ENCODE measurements at places on chromosomes 13 and 19. TPM values are rescaled to one million over a fixed set of nuclear protein-coding genes. Genes with fewer than 3 reads are reported as not detected.

ATP8B3 gene
- total RNA-seq: 1.4 TPM

KLK3 gene
- total RNA-seq: not detected

GZMM gene
- 0.54 TPM for total RNA-seq

IZUMO1 gene
- total RNA-seq: not detected

ACP7 gene
- total RNA-seq: not detected

DNA sequence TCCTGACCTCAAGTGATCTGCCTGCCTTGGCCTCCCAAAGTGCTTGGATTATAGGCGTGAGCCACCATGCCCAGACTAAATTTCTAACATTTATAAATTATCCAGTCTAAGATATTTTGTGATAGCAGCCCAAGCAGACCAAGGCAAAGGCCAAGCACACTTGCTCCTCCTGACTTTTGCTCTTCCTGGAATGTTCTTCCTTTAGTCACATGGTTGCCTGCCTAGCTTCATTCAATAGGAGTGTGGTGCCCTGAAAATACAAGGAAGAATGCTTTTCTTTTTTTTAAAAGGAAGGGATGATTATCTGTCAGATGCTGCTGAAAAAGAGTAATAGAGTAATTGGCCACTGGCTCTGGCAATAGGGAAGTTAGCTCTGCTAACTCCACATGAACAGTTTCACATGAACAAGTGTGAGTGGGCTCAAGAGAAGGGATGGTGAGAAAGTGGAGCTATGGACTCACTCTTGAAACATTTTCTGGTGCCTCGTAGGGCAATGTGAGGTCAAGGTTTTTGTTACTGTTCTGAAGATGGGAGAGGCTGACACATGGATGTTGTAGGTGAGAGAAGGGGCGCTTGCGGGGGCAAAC, 47.1 kb downstream of the USPL1 start:
- no peaks in the 10 kb centered on the region for H3K36me3 ChIP-seq
- DNase-seq: no peak
- H3K27me3 ChIP-seq: no peaks in the 10 kb centered on the region
- no peak overlapping the region for H3K27ac ChIP-seq

DNA sequence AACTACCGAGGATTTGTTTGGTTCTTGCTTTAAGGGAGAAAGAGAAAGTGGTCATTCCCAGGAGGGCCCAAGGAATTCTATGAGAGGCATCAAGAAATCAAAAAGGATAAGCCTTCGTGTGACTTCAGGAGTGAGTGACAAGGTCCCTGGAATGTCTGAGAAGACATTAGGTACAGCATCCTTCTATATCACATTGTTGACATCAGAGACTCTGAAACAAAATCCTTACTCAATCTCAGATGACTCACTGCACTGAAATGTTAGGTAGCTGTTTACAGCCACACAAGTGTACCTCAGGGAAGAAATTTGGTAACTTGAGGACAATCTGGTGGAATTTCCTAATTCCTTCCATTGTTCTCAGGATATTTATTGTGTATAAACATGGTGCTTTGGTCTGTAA, 7.9 kb upstream of the LGALS14 start:
- no peaks in the 10 kb centered on the region for H3K36me3 ChIP-seq
- DNase-seq: no peak
- H3K27me3 ChIP-seq: no peaks in the 10 kb centered on the region
- H3K4me1 ChIP-seq: no peaks in the 10 kb centered on the region
- H3K4me3 ChIP-seq: no peak overlapping the region

DNA sequence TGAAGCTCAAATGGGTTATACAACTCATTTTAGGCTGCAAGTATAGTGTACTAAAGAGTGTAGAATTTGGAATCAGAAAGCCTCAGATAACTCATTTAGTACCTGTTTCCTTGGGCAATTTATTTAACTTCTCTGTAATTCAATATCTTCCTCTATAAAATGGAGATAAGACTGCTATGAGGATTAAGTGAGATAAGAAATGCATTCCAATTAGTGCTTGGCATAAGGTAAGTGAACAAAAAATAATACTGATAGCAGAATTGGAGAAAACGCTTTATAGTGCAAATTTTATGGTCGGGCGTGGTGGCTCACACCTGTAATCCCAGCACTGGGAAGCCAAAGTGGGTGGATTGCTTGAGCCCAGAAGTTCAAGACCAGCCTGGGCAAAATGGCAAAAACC, 25.0 kb downstream of the DACH1 start:
- H3K4me3 ChIP-seq: no peak overlapping the region
- H3K36me3 ChIP-seq: no peaks in the 10 kb centered on the region
- no peak overlapping the region for H3K27ac ChIP-seq
- no peaks in the 10 kb centered on the region for H3K4me1 ChIP-seq

DNA sequence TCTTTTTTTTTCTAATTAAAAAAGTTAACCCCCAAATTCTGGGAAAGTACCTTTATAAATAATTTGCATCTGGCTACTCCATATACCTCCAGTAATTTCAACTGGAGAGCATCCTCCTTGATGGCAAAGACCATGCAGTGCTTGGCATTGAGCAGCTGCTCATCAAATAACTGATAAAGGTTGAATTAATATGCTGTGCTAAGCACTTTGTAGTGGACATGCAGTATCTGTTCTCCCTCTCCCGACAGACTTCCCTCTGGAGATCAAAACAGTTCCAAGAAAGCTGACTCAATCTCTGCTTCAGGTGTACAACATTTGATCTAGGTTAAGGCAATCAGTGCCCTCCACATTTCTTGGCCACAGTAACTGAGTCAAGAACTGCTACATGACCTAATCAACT, 3.3 kb downstream of the SPRYD7 start:
- H3K27ac ChIP-seq: no peak overlapping the region
- H3K4me1 ChIP-seq: peaks cover 10% of the 10 kb centered on the region
- no peak overlapping the region for H3K4me3 ChIP-seq
- no peaks in the 10 kb centered on the region for H3K36me3 ChIP-seq
- DNase-seq: no peak

GRCh38 chr19:14081797-14082674, 3.5 kb downstream of the C19orf67 start:
- H3K36me3 ChIP-seq: no peaks in the 10 kb centered on the region
- no peaks in the 10 kb centered on the region for H3K27me3 ChIP-seq
- DNase-seq: no peak
- H3K4me3 ChIP-seq: peak overlapping the region; percentile 82

GRCh38 chr19:56538761-56539263, at the start of gene ZFP28:
TSS of gene ZFP28 (plus strand) at chr19:56538948. CDS start at chr19:56539019, 71 bp downstream.
- peak; percentile 31 for DNase-seq
- H3K36me3 ChIP-seq: peaks cover 26% of the 10 kb centered on the region
- peak within 1 kb of the TSS; percentile 86 for H3K4me3 ChIP-seq
- peaks cover 17% of the 10 kb centered on the region for H3K4me1 ChIP-seq

DNA sequence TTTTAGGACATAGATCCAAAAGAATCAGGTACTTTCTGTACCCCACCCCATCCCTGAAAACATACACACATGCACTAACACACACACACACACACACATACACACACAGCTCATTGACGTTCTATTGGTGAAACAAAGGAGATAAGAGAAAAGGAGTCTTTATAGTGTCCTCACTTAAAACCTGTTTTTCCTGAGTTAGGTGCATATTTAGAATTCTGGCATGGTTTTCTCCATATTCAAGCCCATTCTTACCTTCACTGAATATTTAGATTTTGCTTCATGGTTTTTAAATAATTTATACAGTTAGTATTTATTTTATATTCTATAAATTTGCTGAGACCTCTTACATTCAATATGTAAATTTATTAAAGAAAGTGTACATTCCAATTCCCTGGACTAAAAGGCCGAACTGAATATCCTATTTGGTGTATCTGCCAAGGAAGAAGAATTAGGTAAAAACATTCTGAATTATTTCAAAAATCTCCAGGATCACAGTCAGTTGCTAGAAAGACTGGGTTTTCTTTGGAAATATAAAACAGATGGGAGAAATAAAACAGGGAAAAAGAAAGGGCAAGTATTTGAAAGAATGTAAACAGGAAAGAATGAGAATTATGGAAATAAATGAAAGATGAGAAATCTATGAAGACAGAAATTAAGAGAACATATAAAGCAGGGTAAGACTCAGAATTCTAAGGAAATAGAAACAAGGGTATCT, 556.2 kb downstream of the KCTD12 start:
- H3K36me3 ChIP-seq: no peaks in the 10 kb centered on the region
- no peak overlapping the region for H3K4me3 ChIP-seq
- H3K27ac ChIP-seq: no peak overlapping the region
- no peak for DNase-seq

DNA sequence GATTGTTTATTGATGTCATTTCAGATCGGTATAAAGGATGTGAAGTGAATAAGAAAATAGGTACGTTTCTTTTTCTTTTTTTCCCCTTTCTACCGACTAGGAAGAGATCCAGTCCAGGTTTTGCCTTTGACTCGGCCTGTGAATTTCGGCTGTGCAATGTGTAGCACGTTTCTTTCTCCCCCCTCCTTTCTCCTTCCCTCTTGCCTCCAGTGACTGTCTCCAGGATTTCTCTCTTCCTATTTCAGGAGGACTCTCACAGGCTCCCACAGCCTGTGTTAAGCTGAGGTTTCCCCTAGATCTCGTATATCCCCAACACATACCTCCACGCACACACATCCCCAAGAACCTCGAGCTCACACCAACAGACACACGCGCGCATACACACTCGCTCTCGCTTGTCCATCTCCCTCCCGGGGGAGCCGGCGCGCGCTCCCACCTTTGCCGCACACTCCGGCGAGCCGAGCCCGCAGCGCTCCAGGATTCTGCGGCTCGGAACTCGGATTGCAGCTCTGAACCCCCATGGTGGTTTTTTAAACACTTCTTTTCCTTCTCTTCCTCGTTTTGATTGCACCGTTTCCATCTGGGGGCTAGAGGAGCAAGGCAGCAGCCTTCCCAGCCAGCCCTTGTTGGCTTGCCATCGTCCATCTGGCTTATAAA, at the start of gene GPC6:
Gene GPC6, plus strand, starts transcription at position 185 of the 657 bp plus-strand sequence.
- DNase-seq: no peak
- H3K27ac ChIP-seq: peak within 1 kb of the TSS; percentile 93
- peaks cover 29% of the 10 kb centered on the region for H3K4me1 ChIP-seq
- H3K4me3 ChIP-seq: peak within 1 kb of the TSS; percentile 81

DNA sequence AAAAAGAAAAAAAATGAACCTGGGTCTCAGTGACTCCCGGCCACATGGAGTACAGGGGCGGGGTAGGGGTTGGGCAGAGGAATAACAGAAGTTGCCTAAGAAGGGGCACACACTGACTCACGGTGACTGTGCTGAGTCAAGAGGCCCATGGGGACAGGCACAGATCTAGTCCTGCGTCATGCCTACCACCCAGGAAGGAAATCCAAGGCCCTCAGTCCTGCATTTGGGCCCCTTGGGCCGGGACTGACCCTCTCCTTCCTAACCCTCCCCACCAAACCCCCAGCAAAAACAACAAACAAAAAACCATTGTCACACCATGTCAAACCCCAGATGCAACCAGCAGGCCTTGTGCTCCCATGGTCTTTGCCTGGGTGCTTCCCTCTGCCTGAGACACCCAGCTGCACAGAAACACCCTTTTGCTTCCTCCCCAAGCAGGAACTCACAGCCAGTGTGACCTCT, 9.6 kb upstream of the NOTCH3 start:
- H3K27me3 ChIP-seq: no peaks in the 10 kb centered on the region
- peaks cover 55% of the 10 kb centered on the region for H3K4me1 ChIP-seq
- H3K27ac ChIP-seq: peak overlapping the region; percentile 84
- DNase-seq: peak; percentile 85
- no peaks in the 10 kb centered on the region for H3K36me3 ChIP-seq
- H3K4me3 ChIP-seq: no peak overlapping the region

GRCh38 chr13:40813667-40814454, 24.4 kb downstream of the SLC25A15 start:
- H3K4me3 ChIP-seq: no peak overlapping the region
- no peak overlapping the region for H3K27ac ChIP-seq
- DNase-seq: no peak
- peaks cover 17% of the 10 kb centered on the region for H3K36me3 ChIP-seq

GRCh38 chr19:44587963-44588770, 25.2 kb upstream of the IGSF23 start:
- DNase-seq: no peak
- no peaks in the 10 kb centered on the region for H3K27me3 ChIP-seq
- no peak overlapping the region for H3K4me3 ChIP-seq
- no peaks in the 10 kb centered on the region for H3K36me3 ChIP-seq
- H3K27ac ChIP-seq: peak overlapping the region; percentile 19

GRCh38 chr19:3062165-3063105, at the start of gene TLE5:
TSS of gene TLE5 (minus strand) at chr19:3062495. CDS start at chr19:3062200, 295 bp downstream.
- H3K27ac ChIP-seq: peak within 1 kb of the TSS; percentile 92
- peaks cover 16% of the 10 kb centered on the region for H3K4me1 ChIP-seq
- no peak for DNase-seq
- H3K36me3 ChIP-seq: peaks cover 19% of the 10 kb centered on the region
- peak within 1 kb of the TSS; percentile 98 for H3K4me3 ChIP-seq

- DNase-seq: no peak
- no peaks in the 10 kb centered on the region for H3K4me1 ChIP-seq
- H3K36me3 ChIP-seq: no peaks in the 10 kb centered on the region
- no peak overlapping the region for H3K27ac ChIP-seq
- H3K27me3 ChIP-seq: no peaks in the 10 kb centered on the region
These were observed 4.2 kb downstream of the TMEM150B start for GRCh38 chr19:55320844-55321419.

DNA sequence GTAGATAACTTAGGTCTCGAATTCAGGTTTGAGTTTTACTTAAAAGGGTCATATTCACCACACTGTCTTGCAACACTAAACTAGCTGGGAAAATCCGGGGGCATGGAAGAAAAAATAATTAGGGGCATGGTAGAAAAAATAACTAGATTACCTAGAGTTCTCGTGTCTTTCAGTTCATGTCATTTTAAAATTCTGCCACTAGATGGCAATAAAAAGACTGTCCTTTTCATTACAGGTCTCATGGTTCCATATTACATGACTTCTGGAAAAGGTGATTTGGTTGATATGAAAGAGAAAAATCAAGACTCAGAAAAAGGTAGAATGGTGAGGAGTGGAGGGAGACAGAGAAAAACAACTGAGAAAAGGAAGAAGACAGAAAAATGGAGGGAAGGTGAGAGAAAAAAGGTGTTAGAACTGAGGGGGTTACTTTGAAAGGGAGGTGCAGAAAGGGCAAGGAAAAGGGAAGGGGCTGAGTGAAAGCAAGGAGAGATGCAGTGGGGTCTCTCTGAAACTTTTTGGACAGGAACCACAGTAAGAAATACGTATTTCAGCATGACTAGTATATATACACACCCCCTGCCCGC, 299.0 kb downstream of the KLF12 start:
- no peak overlapping the region for H3K27ac ChIP-seq
- DNase-seq: no peak
- no peaks in the 10 kb centered on the region for H3K36me3 ChIP-seq
- no peaks in the 10 kb centered on the region for H3K4me1 ChIP-seq

DNA sequence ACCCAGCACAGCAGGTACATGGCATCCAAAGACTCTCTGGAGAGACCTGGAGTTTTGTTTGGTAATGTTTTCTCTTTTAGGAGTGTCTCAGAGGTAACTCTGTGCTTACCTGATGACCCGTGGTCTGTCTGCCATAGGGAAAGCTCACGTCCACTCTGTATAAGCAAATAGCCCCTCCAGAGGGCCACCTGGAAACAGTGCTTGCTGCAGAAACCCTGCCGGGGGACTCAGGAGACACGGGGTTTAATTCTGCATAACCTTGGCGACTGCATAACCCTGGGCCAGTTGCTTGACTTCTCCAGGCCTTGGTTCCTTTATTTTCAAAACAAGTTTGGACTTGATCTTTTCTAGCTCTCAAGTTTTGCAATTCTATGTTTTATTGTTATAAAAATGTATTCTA, 187.2 kb upstream of the SOX1 start:
- no peak for DNase-seq
- H3K36me3 ChIP-seq: no peaks in the 10 kb centered on the region
- H3K27me3 ChIP-seq: no peaks in the 10 kb centered on the region
- H3K4me1 ChIP-seq: no peaks in the 10 kb centered on the region
- no peak overlapping the region for H3K4me3 ChIP-seq
- no peak overlapping the region for H3K27ac ChIP-seq

- H3K27ac ChIP-seq: peak overlapping the region; percentile 49
- no peaks in the 10 kb centered on the region for H3K36me3 ChIP-seq
- H3K4me1 ChIP-seq: peaks cover 7% of the 10 kb centered on the region
- H3K4me3 ChIP-seq: peak overlapping the region; percentile 66
These were observed 2.6 kb upstream of the WIZ start for GRCh38 chr19:15452111-15453047.

Data from thoracic aorta (tissue), 2 donors.